ENCODE measurements at places on chromosomes 1 and 21.
A peak's percentile ranks its signal among the peaks of the same experiment; 100 is the strongest.

GRCh38 chr1:56098946-56099345 lies 480.4 kb downstream of the PLPP3 start:
- no peak for DNase-seq

- no peak for DNase-seq
Measured at GRCh38 chr1:228452194-228453021, 34.8 kb upstream of the RNF187 start.

DNA sequence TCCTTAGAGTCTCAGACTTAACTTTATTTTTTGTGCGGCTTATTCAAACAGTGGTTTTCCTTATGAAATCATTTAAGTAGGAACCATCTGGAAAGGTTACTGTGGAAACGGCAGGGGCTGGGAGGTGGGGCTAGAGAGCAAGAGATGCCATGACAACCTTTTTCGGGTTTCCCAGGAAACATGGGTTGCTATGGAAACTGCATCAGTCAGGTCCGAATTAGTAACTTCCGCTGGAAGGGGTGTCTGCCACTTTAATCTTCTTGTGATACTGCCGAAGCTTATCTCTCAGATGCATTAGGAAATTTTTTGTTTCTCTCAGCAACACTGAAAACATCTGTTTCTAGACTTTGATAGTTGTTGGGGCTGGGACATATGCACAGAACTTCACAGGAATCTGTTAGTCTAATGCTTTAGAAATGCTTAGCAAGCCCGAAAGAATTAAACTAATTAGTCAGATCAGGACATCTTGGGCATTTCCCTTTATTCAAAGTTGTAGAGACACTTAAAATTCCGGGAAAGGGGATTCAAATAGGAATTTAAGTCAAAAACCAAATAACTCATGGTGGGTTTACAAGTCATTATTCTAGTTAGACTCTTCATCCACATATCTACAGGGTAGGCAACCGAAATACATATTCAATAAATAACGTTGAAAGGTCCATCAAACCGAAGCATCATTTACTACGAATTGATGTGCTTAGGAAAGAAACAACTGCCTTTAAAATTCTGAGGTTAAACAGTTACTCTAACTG lies 2.6 kb downstream of the KCNA3 start:
- peak; percentile 79 for DNase-seq

GRCh38 chr1:65904681-65905083 lies 112.0 kb downstream of the PDE4B start:
- DNase-seq, result peak; percentile 10

- DNase-seq, result no peak
Measured at GRCh38 chr1:22810378-22810777, 99.7 kb downstream of the EPHB2 start.

GRCh38 chr1:159939678-159940002 lies 5.8 kb downstream of the IGSF9 start:
- DNase-seq, result no peak

GRCh38 chr1:165235777-165236291 lies 120.7 kb downstream of the LMX1A start:
- DNase-seq, result peak; percentile 70

DNA sequence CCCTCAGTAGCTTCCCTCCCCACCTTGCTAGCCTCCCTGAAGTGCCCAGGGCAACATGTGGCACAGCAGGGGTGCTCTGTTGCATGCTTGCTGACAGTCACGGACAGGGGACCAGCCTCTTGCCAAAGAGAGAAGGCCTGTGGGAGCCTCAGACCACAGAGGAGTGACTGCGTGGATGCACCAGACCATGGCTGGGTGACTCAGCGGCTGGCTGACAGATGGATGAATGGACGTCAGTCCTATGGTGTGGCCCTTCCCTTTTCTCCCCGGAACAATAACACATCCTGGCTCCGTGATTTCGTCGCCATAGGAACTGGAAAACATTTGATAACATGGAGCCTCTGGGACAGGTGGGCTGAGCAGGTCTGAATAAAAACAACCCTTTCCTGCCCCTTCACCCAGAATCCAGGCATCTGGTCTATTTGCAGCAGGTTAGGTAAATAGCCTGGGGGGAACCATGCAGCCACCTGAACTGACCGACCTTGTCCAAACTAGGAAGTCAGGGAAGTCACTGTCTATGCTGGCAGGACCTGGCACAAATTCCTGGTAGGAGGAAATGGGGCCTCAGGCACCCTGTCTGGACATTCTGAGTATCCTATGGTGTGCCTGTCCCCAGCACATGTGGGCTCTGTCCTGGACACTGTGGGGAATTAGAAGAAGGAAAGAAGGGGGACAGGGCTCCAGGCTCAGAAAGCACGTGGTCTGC lies 53.3 kb downstream of the NENF start:
- no peak for DNase-seq

GRCh38 chr1:97412166-97412565 lies 508.7 kb downstream of the DPYD start:
- DNase-seq, result no peak

- no peak for DNase-seq
Measured at GRCh38 chr1:110690709-110691365, 16.1 kb upstream of the KCNA3 start.

GRCh38 chr1:94614996-94615395 lies 73.4 kb upstream of the F3 start:
- no peak for DNase-seq

DNA sequence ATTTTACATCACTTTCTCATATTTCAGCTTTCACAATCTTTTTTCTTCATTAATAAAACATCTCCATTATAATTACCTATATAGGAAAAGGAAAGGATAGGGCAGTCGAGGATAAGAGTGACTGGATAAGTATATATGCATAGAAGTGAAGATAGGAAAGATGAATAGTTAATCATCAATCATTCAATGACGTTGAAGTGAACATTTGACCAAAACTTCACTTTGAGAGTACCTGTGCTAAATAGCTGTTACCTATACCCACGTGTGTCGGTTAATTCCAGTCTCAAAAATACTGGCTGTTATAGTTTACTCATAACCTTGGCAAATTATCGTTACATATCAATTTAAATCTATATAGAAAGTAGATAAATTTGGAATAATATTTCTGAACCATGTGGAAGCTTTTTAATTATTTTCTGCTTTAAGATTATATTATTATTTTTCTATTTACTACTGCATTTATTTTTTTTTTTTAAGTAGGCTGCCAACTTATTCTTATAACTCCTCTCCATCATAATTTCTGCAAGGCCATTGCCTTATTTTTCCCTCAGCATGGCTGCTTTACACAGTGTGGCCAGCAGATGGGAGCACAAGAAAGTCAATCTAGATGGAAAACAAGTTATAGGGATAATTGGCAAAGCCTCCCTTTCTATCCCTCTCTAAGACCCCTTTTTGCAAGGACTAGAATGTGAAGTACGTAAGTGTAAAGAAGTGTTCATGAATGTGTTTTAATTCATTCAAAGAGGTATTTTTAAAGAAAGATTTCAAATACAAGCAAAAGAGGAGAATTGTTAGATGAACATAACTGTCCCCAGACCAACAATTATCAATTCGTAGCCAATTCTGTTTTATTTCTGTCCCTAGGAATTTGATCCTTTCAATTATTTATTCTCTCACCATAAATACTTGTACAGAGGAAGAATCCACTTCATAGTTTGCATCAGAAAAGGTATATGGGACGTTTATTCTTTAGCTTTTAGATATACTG lies 290.4 kb downstream of the KCNT2 start:
- DNase-seq, result peak; percentile 47

- no peak for DNase-seq
Measured at GRCh38 chr1:24986372-24986965, 56.4 kb upstream of the RUNX3 start.

DNA sequence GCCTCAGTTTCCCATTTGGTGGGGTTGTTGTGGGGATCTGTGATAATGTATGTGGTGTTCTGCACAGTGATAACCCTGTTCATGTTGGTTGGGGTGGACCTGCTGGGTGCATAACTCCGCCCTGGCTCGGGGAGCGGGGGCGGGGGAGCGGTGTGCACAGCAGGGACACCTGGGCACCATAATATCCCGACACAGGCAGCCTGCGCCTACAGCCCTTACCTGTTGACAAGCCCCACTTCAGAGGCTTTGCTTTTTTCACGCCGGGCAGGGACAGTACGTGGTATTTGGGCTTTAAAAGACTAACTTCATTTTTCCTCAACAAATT lies 48.0 kb upstream of the ACOT11 start:
- DNase-seq, result no peak

GRCh38 chr1:160193091-160193819 lies 2.9 kb downstream of the CASQ1 start:
- peak; percentile 93 for DNase-seq

GRCh38 chr1:211653959-211654496 lies 21.4 kb downstream of the NEK2 start:
- no peak for DNase-seq

DNA sequence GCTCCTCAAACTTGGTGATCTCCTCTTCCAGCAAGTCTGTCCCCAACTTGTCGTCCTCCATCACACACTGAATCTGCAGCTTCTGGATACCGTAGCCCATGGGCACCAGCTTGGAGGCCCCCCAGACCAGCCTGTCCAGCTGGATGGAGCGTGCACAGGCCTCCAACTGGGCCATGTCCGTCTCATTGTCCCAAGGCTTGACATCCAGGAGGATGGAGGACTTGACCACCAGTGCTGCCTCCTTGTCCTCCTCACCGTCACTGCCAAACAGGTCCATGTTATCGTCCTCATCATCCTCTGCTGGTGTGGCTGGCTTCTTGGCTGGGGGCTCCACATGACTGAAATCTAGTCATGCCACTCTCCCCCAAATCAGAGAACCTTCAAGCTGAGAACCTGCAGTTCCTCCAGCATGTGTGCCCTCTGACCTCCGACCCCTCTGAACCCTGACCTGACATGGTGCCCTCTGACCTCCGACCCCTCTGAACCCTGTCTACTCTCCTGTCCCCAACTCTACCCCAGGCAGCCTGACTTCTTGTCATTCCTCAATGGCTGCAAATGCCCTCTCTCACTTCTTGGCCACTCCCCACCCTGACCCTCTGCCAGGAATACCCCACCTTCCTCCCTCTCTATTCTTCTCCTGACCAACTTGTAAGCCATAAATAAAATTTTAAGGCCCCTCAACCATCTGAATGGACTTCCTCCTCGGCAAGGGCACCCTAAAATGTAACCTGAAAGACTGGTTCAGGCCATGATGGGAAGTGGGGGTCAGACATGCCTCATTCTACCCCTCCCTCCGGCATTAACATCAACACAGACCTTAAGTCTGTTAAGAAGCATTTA lies 275.7 kb upstream of the C1orf174 start:
- no peak for DNase-seq

GRCh38 chr1:226946285-226946684 lies 6.2 kb downstream of the COQ8A start:
- no peak for DNase-seq

- DNase-seq, result no peak
Measured at GRCh38 chr1:175514387-175514953, 228.9 kb downstream of the TNR start.

DNA sequence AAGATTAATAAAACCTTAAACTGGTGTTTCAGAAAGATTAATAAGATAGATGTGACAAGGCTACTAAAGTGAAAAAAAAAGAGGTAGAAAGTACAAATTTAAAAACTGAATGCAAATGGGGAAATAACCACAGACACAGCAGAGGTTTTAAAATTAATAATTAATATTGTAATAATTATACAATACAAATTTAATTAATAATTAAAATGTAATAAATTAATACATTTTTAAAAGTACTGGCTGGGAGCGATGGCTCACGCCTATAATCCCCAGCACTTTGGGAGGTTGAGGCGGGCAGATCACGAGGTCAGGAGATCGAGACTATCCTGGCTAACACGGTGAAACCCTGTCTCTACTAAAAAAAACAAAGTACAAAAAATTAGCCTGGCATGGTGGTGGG lies 26.8 kb downstream of the CD2 start:
- DNase-seq, result no peak

DNA sequence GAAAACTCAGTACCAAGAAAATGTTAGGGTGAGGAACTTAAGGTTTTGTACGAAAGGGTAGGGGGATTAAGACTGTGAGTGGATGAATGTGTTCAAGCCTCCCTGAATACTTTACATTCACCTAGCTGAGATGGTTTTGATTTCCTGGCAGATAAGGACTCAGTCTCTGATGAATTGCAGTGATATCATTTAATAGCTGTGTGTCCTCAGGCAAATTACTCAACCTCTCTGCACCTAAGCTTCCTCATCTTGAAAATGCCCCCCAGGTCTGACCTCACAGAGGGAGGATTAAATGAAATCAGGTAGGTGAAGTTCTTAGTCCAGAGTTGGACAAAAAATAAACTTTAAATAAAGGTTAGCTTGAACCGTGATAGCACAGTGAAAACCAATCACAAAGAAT lies 48.4 kb downstream of the CAMK2N1 start:
- no peak for DNase-seq

DNA sequence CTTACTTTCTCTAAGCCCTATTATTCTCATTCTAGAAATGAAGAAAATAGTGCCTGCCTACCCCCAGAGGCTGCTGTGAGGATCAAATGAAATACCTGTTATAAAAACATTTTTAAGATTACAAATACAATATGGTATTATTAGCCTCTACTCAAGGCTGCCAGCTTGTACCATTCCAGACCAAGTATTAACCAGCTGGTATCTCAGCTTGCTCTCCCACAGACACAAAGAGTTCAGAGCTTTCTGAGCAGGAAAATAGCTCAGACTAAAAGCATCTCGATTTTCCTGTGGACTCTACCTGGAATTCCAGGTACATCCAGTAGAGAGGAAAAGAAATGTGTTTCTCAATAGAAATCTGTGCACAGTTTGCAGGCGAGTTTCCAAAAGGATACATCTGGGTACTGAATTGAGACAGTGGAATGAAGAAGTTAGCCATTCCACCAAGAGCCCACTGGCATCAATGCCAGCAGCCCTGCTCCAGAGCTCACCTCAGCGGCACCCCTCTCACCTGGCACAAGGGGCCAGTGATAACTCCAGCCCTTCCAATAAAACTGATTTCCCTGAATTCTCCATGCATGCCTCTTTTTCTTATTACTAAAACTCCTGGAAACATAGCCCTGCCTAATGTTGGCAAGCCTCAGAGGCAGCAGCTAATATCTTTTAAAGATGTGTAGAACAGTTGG lies 31.0 kb downstream of the TGFBR3 start:
- no peak for DNase-seq

DNA sequence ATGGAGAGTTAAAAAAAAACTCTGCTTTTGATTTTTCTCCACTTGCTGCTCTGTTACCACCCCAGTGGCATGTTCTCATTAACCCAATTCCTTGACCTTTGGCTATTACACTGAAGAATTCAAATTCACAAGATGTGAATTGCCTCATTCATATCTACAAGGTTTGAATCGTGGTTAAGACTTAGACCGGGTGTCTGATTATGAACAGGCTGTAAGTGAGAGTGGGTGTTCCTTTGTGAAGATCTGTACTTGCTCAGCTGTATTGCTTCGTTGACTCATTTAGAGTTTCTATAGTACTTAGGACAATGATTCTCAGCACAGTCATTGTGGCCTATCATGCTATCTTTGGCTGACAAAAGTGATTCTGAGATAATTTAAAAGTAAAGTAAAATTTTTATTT lies 36.4 kb downstream of the DNM3 start:
- DNase-seq, result no peak

- DNase-seq, result no peak
Measured at GRCh38 chr1:181809991-181810545, 251.4 kb downstream of the ZNF648 start.

GRCh38 chr1:31498376-31499040 lies 77.8 kb upstream of the TINAGL1 start:
- DNase-seq, result no peak
